ENCODE measurements at places on chromosomes 1 and 21.

DNA sequence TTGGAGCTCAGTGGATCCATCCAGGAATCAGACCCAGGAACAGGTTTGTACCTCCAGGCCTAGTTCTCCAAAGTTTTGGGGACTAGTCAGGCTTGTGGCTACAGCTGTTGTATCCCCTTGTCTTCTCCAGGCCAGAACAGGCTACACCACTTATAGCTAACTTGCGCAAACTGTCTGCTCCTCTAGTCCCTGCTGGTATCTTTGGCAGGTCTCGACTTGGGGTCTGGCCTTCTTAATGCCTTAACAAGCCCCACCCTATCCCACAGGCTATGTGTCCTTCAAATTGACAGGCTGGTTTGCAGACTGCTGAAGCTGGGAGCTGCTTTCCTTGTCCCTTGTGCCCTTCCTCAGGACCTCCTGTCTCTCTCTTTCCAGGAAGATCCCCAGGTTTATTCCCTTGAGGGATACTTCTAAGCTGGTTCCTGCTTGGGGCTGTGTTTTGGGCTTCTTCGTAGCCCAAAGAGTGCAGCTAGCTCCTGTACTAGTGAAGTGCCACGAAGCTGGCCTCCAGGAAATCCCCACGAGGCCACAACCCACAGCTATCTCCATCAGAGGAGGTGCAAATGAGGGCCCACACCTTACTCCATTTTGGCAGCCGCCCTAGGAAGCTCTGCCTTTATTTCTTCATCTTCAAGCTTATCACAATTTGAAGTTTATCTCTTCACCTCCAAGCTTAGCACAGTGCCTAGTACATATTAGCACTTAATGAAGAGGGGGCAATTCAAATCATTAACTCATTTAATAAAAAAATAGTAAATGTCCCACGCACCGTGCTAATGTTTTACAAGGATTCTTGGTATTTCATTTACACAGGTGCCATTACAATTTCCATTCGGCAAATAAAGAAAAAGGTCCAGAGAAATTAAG lies 683 bp upstream of the DMAP1 start:
- DNase-seq, result no peak

- DNase-seq, result no peak
Measured at GRCh38 chr1:147213271-147213670, 11.9 kb downstream of the FMO5 start.

DNA sequence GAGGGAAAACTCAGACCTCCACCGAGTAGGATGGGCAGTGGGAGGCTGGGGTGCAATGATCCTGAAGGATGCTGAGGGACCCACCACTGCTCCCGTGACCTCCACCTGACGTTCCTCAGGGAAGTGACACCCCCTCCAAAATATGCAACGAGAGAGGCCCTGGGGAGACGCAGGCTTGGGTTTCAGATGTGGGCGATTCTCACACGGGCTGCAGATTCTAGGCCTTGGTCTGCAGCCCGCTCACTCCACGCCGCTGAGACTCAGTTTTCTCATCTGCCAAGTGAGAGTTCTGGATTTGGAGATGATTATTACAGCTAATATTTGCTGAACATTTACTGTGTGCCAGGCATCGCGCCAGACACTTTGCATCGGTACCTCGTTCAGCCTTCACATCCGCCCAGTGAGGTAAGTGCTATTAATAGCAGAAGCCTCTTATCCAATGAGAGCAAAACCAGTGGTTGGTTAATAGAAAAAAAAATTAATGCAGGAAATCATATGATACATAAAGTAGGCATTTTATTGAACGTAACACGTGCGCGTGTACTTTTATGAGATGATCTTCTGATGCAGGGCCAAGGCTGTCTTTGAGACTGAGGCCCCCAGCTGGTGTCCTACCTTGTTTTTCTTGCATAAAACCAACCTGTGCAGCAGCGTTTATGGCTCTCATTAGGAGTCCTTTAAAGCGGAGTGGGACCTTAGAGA lies 102.0 kb upstream of the RUNX3 start:
- no peak for DNase-seq

DNA sequence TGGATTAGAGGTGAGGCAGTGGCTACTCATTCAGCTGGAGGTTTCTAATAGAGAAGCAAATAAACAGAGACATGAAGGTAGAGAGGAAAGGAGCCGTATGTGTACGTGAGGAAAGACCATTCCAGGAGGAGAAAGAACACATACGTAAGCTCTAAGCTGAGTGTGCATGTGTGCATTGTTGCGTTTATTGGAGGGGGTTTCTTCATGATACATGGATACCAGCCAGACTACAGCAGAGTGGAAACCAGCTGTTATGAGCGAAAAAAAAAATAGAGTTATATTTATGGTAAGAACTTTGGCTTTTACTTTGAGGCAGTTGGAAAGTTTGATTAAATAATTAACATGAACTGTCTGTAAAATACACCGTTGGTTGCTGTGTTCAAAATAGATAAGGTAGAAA lies 173.4 kb upstream of the RGS18 start:
- DNase-seq, result no peak

- DNase-seq, result no peak
Measured at GRCh38 chr1:193549081-193549480, 362.7 kb upstream of the B3GALT2 start.

DNA sequence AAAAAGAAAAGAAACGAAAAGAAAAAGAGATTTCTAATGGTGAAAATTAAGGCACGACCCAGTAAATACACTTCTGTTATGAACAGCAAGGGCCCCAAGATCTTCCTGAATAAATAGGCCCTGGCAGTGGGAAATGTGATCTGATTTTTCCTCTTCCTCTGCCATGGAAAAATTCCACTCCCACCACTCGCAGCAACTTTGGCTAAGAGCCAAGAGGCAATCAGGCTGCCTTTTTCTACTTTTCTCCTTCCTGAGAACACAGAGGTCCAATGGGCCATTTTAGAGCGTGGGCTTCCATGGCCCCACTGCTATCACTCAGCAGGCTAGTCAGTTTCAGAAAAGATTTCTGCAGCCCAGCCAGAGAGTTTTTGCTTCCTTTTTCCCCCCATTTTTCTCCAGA lies 33.7 kb upstream of the AK4 start:
- DNase-seq, result no peak

GRCh38 chr1:171754353-171754705 lies 12.5 kb upstream of the VAMP4 start:
- no peak for DNase-seq

DNA sequence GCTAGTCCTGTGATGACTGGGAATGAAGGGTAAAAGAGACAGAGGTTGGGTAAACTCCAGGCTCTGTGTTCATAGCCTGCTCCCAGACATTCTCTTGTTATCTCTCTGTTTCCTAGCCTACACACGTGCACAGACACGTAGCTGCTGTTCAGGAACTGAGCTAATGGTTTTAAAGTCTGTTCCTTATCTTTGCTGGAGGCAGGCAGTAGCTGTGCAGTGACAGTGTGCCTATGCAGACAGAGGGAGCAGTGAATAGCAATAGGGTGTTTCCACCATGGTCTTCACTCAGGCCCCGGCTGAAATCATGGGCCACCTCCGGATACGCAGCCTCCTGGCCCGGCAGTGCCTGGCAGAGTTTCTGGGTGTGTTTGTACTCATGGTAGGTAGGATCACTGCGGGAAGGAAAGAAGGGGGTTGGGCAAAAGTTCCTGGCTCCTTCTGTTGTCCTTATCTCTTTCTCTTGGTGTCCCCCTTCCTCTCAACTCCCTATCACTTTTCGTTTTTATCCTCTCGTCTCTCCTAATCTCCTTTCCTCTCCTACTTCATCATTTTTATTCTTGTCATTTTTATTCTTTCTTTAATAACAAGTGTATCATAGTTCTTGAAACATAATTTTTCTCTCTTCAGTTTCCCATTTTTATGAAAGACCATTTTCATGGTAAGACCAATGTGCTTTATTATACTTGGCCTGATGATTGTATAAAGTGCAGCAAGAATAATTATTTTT lies at the start of gene AQP10:
TSS of gene AQP10 (plus strand) at position 212 of the 727 bp plus-strand sequence. CDS start at position 275, 63 bp downstream.
- no peak for DNase-seq

- no peak for DNase-seq
Measured at GRCh38 chr1:11590395-11590794, 63.8 kb downstream of the FBXO2 start.

- no peak for DNase-seq
Measured at GRCh38 chr1:185759061-185759460, 24.9 kb downstream of the HMCN1 start.

GRCh38 chr1:84525779-84526178 lies 19.4 kb upstream of the GNG5 start:
- no peak for DNase-seq

- DNase-seq, result no peak
Measured at GRCh38 chr1:83098791-83099190, 900.1 kb downstream of the TTLL7 start.

DNA sequence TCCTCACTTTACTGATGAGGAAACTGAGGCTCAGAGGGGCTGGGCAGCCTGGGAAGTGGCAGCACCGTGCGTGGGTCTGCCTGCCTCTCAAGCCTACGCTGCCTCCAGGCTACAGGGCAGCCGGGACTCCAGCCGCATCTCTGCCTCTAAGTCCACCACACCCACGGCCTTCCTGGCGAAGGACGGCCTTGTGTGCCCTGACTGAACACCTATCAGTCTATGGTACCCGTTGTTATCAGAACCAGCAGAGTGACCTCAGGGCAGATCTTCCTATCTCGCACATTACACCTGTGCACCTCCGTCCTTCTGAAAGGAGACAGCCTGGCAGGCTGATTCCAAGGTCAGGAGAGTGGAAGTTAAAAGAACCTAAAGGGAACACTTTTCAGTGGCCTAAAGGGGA lies 35.7 kb upstream of the SLC30A1 start:
- no peak for DNase-seq

DNA sequence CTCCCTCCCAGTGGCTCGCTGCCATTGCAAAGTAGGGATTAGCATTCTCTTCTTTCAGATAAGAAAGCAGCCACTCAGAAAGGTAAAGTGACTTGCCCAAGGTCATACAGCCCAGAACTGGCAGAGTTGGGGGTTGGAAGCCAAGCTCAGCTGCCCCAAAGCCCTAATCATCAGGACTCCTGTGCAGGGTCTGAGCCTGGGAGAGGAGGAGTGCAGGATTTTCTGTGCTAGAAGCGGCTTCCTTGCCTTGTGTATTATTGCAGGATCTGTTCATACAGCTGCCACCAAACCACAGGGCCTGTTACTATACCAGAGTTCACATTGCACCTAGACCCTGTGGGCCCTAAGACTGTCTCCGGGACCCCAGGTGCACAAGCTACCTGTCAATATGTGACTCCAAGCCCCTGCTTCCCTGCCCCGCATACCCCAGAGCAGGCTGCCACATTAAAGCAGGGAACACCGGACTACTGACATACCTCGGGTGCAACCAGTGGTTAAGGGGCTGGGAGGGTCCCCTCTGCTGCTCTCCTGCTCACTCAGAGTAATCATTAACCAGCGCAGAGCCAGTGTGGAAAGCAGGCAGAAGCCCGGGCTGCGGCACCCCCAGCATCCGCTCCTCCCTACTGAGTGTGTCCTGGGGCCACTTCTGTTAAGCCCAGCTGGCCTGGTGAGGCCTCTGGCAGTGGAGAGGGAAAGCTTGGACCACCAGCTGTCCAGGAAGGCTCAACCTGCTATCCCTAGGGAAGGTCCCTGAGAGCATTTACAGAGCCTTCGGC lies 15.8 kb downstream of the HSPG2 start:
- no peak for DNase-seq

GRCh38 chr1:214317734-214318133 lies 36.8 kb downstream of the SMYD2 start:
- no peak for DNase-seq

DNA sequence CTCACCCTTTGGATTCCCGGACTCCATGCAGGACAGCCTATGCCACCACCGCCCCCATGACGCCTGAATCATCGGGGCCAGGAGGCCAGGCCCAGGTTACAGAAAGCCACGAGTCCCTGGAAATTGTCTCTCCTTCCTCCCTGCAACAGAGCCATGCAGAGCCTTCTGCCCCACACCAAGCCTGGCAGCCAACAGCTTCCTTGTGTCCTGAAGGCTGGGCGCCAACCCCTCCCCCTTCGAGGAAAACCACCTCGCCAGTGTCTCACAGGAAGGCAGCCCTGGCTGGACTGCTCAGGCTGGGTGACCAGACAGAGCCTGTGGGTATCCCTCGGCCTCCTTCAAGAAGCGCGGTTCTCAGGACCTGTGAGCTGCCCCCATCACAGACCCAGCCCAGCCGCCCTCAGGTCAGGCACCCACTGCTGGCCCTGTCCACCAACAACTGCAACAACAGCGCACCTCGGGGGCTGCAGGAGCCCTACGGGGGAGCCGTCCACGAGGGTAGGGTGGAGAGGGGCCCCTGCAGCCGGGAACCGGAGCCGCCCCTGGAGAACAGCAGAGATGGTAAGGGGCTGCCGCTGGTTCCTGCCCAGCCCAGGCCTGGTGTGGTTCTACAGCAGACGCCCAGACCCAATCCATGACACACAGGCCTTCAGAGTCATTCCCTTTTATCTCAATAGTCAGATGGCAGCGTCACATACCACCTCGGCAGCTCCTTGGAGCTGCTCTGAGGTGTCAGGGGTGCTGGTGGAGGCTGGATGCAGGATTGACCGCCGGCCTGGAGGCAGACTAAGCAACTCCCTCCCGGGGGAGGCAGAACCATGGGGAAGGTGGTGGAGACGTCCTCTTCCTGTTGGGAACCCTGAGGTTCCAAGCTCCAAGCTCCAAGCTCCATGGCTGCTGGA lies 23.7 kb downstream of the KIAA1614 start:
- no peak for DNase-seq

DNA sequence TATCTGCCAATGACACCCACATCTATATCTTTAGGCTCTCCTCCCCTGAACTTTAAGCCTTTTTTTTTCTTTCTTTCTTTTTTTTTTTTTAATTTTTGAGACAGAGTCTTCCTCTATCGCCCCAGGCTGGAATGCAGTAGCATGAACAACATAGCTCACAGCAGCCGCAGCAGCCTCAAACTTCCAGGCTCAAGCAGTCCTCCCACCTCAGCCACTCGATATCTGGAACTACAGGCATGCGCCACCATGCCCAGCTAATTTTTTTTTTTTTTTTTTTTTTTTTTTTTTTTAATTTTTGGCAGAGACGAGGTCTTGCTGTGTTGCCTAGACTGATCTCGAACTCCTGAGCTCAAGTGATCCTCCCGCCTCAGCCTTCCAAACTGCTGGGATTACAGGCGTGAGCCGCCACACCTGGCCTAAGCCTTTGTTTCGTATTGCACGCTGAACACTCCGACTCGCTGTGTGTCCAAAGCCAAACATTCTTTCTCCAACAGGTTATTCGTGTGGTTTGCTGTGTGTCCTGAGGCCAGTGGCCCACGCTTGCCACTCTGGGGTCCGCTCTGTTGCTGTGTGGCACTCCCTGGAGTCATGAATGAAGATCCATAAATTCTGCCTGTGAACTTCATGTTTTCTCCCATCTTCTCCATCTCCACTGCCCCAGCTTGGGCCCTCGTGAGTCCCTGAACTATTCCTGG lies 119.4 kb downstream of the CAMTA1 start:
- DNase-seq, result no peak

DNA sequence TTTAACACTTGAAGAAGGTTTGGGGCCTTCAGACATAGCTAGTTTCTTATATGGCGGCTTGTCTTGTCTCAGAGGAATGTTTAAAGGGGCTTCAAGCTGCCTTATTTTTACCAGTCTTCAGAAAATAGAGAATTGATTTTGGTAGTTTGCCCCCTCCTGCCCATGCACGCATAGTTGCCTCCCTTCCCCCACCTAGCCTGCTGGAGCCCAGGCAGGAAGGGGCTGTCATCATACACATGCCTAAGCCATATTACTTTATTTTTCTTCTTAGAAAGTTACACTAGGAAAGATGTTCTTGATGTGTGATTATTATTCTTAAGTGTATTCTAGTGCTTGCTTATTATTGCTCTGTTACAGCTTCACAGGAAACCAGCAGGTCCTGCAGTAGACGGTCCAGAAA lies 18.3 kb downstream of the PBX1 start:
- no peak for DNase-seq
